ENCODE measurements at places on chromosomes 6 and 20. TPM values are rescaled to one million over a fixed set of nuclear protein-coding genes. Genes with fewer than 3 reads are reported as not detected.
A peak's percentile ranks its signal among the peaks of the same experiment; 100 is the strongest.

Gene TAGAP
- 15.1 TPM for total RNA-seq

DNA sequence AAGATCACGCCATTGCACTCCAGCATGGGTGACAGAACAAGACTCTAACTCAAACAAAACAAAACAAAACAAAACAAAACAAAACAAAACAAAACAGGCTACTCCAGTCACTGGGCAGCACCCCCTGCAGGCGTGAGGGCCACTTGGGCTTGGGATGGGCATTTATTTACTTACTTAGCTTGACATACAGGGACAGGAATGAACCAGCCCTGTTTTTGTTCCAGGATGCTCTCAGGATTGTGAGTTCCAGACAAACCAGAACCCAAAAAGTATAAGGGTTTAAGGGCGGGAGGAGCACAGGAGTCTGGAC is 4.0 kb upstream of the PTPN1 start:
- DNase-seq, result no peak

DNA sequence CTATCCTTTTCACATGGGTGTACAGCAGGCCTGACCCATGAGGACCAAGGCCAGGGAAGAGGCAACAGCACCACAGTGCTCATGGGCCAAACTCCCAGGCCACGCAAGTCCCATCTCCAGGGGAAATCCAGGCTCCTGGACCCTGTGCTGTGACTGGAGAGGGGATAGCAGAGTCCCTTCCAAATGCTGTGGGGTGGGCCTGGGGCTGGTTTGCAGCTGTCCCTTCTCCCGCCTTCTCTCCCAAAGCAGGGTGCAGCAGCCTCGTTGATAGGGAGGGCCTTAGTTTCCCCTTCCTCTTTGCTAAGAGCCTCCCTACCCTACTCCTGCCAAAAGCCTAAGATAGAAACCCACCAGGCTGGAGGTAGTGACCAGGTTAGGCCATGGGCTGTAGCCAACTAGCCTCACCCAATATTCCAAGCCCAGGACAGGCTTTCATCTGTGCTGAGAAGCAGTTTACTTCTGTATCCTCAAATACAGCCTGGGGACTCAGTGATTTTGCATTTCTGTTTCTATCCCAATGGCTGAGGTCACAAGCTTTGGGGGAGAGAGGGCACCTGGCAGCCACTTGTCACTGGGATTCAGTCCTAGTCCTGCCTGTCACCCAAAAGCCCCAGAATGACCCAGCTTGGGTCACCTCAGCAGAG is 1.4 kb downstream of the CTSZ start:
- DNase-seq, result no peak

Gene FAM83B
- 0.16 TPM for total RNA-seq

- no peak for DNase-seq
Observed at GRCh38 chr6:125509477-125509876, 207.7 kb upstream of the HDDC2 start.

GRCh38 chr6:45488889-45489288 is 111.2 kb upstream of the SUPT3H start:
- no peak for DNase-seq

GRCh38 chr20:64255361-64256281 is at the start of gene PCMTD2:
Gene PCMTD2, plus strand, starts transcription at chr20:64255748. Its CDS starts 4,218 bp downstream, at chr20:64259966.
- DNase-seq, result peak; percentile 87

Gene OSBPL2
- 40.1 TPM for total RNA-seq

GRCh38 chr6:15263780-15264374 is 18.0 kb downstream of the JARID2 start:
- DNase-seq, result no peak

Gene MOCS3
- total RNA-seq, result 3.1 TPM

DNA sequence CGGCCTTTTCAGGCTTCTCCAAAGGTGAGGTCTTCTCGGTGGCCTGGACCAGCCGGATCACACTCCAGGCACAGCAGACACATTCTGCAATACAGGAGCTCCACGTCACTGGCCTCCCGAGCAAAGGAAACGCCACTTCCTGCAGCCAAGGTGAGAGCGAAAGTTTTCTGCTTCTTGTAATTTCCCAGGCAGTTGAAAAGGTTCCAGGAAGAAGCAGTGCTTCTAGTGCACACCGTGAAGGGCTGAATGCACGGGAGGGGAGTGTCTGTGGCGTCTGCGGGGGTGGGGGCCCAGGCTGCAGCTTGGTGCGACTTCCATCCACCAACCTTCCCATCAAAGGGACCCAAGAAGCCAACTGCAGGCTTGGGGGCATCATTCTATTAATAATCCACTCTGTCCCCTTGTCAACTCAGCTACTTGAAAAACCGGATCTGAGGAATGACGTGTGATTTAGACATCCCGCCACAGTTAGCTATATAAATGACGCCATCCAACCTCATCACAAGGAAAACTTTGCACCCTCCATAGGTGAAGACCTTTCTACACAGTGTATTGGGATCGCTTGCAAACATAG is 61.1 kb downstream of the NFATC2 start:
- DNase-seq, result no peak
